ENCODE measurements at places on chromosomes 3 and 15.

DNA sequence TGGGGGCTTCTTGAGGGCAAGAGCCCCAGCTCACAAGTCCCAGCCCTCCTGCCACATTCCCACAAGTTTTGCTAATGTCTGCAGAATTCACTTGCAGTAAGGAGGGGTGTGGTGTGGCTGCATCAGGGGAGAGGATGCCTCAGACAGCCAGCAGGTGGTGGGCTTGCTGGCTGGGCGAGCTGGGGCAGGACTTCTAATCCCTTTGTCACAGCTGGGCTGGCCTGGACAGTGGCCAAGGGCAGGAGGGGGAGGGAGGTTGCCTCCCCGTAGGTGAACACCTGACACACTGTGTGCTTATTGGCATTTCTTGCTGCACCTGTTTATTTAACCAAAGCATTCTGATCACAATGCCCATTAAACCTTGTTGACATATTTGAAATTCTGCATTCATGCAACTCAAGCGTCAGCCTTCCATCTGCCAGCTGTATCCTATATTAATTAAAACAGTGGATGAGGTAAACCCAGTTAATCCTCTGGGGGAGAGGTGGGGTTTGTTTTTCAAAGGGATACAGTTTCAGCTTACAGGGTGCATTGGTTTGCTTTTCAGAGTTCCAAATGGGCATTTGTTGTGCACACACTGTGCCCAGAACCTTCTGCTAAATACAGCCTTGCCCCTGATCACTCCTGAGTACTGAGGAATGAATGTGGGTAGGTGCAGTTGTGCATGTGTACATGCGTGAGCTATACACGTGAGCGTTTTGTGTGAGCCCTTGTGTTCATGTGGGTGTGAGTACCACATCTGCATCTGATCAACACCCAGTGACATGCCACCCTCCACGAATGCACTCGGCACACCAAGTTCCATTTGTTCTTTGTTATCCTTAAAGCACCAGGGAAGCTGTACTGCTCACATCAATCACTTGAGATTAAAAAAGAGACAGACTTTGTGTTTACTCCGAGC lies 268.7 kb downstream of the XXYLT1 start:
- DNase-seq, result no peak

DNA sequence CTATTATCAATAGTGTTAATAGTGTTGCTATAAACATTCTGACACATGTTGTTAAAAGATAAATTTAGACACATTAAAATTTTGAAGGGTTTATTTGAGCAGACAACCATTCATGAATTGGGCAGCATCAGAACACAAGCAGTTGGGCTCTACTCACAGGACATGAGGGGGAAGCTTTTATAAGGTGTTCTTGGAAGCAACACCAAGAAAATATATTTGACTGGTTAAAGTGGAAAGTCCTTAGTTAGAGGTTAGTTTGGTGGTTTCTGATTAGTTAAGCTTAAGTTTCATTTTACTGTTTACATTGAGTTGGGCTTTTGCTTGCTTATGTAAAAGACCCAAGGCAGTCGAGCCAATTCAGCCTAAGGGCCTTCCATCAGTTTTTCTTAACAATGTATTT lies 220.7 kb downstream of the CD47 start:
- no peak for DNase-seq

- DNase-seq, result no peak
Measured at GRCh38 chr3:179074656-179075055, 3.0 kb upstream of the ZMAT3 start.

DNA sequence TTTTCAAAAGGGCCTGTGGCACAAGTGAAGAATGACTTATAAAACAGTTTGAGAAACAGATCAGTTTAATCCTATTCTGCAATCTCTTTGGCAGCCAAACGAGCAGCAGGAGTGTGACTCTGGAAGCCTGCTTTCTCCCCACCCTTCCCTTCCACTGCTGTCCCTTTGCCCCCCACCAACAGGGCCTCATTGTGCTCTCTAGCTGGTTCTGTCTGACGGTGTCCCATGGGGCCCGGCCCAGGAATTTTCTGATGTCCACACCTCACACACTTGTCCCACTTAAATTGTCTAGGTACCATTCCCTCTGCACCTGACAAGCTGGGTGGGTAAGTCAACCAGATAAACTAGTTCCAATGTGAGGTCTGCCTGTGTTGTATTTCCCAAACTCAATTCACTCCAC lies 16.4 kb downstream of the SLCO2A1 start:
- DNase-seq, result no peak

- DNase-seq, result no peak
Measured at GRCh38 chr15:52101542-52102323, 10.8 kb downstream of the BCL2L10 start.
